Activated naive CD4-positive, alpha-beta T cell treated with Interleukin-2 at 50 U/mL for 16 hours (primary cell): ENCODE measurements at places on chromosomes 5 and 9.

DNA sequence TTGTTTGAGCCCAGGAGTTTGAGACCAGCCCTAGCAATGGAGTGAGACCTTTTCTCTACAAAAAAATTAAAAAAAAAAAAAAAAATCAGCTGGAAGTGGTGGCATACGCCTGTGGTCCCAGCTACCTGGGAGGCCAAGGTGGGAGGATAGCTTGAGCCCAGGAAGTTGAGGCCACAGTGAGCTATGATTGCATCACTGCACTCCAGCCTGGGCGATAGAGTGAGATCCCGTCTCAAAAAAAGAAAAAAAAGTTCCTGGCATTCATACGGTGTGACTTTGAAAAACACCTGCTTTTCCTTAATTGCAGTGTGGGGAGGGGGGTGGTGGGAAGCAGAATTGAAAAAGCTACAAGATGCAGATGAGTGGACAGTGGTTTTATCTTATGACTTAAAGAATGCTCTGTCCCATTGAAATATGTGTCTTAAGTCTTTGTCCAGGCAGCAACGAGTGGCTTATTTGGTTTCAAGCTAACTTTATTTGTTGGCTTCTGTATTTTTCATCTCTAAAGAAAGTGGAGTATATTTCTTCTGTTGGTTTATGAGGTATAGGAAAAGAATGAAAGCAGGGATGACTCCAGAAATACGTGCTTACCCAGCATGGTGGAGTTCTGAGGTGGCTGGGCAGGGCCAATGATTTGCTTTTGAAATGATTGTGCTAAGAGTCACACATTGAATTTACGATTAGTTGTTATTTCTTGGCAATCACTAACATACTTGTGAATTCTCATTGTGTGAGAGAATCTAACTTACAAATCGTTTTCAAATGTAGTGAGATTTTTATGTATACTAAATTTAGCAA is 27.8 kb downstream of the ROPN1L start:
- no peak for DNase-seq

DNA sequence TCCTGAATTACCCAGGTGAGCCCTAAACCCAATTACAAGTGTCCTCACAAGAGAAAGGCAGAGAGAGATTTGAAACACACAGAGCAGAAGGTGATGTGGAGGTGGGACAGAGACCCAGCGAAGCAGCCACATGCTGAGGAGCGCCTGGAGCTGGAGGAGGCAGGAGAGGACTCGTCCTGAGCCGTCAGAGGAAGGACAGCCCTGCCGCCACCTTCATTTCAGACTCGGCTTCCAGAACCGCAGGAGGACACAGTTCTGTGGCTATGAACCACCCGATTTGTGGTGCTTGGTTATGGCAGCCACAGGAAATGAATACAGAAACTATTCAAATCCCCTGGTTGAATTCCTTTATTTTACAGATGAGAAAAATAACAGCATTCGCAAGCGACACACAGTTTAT is 16.4 kb upstream of the FBP1 start:
- DNase-seq, result no peak

- no peak for DNase-seq
These were observed 53.3 kb upstream of the SPATA31D4 start for GRCh38 chr9:81874931-81875330.

DNA sequence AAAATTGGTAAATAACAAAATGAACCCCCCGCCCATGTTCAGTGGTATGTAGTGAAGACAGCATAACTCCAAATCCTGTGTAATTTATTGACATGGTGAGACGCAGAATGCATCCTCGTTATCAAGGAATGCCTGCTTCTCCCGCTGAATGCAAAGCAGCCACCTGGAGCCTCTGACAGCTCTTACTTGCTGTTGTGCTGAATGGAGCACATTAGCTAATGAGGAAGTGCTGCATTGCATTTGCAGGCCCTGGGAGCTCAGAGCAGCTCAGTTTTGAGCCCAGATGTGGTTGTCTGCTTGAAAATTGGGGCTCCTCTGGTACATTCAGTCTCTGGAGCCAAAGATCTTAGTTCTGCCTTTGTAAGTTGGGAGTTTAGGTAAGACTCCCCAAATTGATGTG is 28.9 kb downstream of the PLAC8L1 start:
- no peak for DNase-seq

DNA sequence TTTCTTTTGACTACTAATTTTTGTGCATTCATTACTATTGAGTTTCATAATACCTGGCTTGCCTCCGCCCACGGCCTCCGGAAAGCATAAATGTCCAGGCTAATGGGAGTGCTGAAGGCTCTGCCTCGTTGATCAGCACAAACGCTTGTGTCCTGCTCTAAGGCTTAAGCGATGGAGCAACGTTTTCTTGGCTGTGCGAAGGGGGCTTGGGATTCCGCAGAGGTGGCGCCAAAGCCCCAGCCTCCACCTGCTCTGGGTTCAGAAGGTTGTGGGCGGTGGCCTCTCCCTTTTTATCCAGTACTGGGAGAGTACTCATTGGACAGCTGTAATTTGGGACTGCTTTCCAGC is 19.7 kb downstream of the ANXA2R start:
- peak; percentile 53 for DNase-seq

- DNase-seq, result no peak
These were observed 451 bp downstream of the LPAR1 start for GRCh38 chr9:111037708-111038330.

GRCh38 chr9:22522206-22522740 is 75.6 kb downstream of the DMRTA1 start:
- DNase-seq, result no peak

GRCh38 chr9:3939820-3940219 is 360.0 kb downstream of the GLIS3 start:
- no peak for DNase-seq

GRCh38 chr9:83154821-83155220 is 91.9 kb upstream of the RASEF start:
- no peak for DNase-seq

GRCh38 chr5:54361691-54362411 is 51.5 kb upstream of the ARL15 start:
- DNase-seq, result no peak

DNA sequence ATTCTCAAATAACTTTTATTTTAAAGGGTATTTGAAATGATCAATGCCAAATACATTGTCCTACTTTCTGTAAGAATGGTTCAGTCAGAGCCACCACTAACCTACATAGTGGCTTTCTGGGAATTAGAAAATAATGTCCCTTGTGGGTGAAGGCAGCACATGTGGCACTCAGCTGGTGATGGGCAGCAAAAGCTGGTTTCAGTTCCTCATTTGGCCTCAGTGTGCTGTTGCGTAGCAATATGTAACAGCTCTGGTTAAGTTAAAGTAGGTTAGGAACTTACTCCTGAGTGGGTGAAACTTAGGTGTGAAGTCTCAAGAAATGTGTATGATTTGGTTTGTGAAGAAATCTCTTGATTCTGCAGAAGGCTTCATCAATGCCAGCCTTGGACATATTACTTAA is 99.6 kb upstream of the SPEF2 start:
- DNase-seq, result no peak
